Fibroblast of skin of right quadriceps (primary cell): ENCODE measurements at places on chromosomes 7 and 10.

DNA sequence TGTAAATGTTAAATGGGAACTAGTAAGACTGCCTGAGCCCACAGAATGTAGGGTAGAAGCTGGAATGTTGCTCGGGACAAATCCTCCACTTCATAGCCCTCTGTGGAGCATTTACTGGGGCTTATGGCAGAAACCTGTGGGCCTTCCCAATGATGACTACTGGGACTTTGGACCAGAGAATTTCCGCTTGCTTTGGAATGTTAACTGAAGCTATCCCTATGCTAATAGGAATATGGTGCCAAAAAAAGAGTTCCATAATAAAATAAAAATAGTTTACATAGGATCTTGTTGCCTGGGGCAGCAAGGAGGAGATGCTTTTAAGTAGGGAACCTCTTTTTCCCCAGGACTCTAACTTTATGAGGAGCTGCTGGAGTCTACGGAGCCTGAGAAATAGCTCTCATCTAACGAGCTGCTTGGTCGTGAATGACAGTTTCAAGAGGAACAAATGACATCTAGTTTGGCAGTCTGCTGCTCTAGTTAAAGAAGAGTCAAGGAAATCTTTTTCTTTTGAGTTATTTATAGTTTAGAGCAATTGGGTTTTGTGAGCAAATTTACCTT is 5.7 kb upstream of the DYNC2I1 start:
- no peak for DNase-seq

DNA sequence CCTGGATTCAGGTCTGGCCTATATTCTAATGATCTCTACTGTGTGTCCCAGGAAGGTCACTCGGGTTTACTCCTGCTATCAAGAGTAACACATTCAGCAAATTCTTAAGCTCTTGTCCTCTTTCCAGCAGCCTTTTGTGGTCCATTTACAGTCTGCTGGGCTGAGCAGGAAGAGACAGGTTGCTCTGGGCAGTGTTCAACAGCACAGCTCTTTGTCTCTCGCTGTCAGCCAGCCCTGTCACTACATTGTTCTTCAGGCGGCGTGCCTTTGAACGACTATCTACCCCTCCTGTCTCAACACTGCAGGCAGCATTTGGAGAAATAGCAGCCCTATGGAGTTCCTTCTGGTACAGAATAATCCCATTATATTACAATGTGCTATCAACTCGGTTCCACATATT is 192.2 kb upstream of the TBX20 start:
- DNase-seq: no peak

DNA sequence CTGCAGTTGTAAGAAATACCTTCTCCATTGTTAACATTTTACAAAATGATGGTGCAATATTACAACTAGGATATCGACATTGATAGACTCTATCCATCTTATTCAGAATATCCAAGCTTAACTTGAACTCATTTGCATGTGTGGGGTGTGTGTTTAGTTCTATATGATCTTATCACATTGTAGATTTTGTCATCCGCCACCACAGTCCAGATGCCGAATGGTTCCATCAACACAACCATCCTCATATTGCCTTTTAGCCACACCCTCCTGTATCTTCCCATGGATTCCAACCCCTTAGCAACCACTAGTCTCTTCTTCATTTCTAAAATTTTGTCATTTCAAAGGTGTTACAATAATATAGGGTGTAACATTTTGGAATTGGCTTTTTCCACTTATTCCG is 452.9 kb upstream of the AKR1E2 start:
- no peak for DNase-seq

- DNase-seq: no peak
These were observed 14.5 kb downstream of the NUDT5 start for GRCh38 chr10:12181065-12181775.

DNA sequence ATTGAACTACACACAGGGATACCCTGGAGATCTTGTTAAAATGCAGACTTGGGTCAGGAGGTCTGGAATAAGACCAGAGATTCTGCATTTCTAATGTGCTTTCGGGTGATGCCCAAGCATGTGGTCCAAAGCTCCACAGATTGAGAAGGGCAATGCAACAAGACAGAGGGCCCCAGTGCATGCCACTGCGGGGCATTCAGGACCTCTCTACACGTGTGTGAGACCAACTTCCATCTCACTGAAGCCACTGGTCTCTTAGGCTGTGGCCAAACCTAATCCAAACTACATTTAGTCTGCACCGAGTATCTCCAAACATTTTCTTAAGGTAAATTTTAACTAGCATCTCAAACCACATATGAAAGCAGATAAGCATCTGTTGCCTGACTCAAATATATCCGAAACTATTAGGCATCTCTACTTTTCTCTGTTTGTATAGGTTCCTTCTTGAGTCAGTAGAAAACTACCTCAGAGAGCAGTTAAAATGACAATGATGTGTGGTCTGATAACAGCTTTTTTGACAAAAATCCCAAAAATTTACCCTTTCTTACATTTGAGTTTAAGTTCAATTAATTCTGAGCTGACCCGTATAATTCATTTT is 107.5 kb downstream of the ELMO1 start:
- DNase-seq: no peak
